ENCODE measurements at places on chromosomes 16 and 17.

DNA sequence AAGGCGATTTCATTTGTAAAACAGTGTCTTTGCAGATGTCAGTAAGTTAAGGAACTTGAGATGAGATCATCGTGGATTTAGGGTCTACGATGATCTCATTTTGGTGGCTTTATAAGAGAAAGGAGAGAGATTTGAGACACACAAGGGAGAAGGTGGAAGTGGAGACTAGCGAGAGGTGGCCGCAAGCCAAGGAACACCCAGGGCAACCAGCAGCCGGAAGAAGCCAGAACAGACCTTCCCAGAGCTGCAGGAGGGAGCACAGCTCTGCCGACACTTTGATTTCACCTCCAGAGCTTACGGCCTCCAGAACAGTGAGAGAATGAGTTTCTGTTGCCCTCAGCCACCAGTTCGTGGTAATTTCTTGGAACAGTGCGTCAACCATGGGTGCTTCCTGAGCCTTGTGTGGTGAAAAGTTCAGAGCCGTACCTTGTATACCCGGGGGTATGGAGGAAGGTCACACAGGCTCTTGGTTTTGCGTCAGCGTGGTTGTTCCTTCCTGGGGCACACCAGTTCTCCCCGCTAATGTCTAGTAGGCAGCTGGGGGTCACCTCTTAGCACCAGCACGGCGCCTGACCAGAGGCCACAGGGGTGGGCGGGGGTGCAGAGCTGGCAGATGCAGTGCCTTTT is 12.9 kb upstream of the SEC14L1 start:
- peak; percentile 73 for DNase-seq

- DNase-seq: no peak
Measured at GRCh38 chr16:86026916-86027315, 128.0 kb downstream of the IRF8 start.

DNA sequence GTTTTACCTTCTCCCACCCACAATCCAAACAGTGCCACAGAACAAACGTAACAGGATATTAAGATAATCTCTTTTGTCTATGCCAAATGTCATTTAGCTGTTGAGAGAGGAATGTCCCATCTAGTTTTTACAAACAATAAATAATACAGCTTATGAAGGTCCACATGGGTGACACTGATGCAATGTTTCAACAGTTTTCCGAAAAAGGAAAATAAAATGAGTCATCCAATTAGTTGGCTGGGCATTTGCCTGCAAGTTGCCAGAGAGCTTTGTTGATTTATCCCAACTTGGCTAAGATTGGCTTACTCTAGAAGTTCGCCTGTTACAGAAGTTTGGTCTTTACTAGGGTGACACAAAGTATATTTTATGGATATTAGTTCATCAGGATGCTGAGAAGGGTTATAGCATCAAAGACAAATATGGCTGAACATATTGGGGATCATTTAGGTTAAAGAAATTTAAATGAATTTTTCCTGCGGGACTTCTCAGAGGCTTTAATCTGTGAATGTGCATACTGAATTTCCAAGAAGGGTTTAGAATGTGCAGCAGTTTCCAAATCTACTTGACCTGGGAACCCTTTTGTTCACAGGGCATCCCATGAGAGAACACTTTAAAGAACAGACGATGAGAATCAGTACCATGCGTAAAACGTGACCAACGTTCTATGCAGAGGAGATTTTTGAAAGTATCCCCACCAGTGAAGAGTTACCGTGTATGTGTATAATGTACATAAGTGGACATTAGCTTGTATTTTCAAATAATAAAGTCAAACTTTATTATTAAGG is 73.1 kb downstream of the CDH13 start:
- DNase-seq: no peak

GRCh38 chr16:35523991-35524390 is 2064.6 kb downstream of the TP53TG3F start:
- no peak for DNase-seq

- DNase-seq: no peak
Measured at GRCh38 chr16:2955779-2956578, 8.1 kb upstream of the KREMEN2 start.

- no peak for DNase-seq
Measured at GRCh38 chr16:60818465-60818864, 1217.8 kb downstream of the CDH8 start.

Measured in GF-D8 (cell line).